Mesendoderm (in vitro differentiated cells): ENCODE measurements at places on chromosomes 16 and 17.

DNA sequence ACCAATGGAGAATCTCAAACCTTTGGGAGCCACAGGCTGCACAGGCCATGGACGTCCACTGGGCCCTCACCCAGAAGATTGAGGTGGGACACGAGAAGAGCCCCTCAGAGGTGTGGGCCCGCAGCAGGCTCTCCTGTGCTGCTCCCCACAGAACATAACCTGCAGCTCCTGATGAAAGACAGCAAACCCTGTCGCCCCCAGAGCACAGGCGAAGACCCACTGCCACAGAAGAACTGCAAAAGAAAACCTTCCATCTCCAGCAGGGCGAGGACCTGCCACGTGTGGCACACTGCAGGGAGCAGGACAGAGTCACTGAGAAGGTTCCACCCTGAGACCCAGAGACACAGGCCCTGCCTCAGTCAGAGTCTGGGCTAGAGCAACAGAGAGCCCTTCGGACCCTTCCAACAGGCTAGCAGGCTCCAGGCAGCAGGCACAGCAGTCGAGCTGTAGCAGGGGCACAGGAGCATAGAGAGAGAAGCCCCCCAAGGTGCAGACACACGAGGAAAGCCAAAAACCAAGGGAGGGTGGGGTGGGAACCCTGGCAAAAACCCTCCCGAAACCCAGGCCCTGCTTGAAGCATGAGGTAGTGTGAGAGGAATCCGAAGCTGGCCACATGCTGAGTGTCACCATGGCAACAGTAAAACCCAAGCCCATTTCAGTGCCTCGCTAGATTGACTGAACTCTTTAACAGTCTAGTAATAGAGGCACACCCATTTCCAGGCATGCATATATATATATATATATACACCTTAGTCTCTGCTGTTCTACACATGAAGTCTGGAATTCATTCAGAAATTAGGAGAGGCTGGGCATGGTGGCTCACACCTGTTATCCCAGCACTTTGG lies 60.0 kb upstream of the CHMP6 start:
- DNase-seq: peak; percentile 96

GRCh38 chr16:68902003-68902968 lies 59.0 kb downstream of the TANGO6 start:
- DNase-seq: peak; percentile 81

GRCh38 chr16:48497932-48498768 lies 111.8 kb downstream of the N4BP1 start:
- DNase-seq: no peak

GRCh38 chr17:55442953-55443683 lies 21.5 kb upstream of the MMD start:
- DNase-seq: no peak

- DNase-seq: no peak
Observed at GRCh38 chr17:81806461-81807209, 2.7 kb downstream of the GCGR start.

- no peak for DNase-seq
Observed at GRCh38 chr17:55416000-55416399, 5.6 kb downstream of the MMD start.

DNA sequence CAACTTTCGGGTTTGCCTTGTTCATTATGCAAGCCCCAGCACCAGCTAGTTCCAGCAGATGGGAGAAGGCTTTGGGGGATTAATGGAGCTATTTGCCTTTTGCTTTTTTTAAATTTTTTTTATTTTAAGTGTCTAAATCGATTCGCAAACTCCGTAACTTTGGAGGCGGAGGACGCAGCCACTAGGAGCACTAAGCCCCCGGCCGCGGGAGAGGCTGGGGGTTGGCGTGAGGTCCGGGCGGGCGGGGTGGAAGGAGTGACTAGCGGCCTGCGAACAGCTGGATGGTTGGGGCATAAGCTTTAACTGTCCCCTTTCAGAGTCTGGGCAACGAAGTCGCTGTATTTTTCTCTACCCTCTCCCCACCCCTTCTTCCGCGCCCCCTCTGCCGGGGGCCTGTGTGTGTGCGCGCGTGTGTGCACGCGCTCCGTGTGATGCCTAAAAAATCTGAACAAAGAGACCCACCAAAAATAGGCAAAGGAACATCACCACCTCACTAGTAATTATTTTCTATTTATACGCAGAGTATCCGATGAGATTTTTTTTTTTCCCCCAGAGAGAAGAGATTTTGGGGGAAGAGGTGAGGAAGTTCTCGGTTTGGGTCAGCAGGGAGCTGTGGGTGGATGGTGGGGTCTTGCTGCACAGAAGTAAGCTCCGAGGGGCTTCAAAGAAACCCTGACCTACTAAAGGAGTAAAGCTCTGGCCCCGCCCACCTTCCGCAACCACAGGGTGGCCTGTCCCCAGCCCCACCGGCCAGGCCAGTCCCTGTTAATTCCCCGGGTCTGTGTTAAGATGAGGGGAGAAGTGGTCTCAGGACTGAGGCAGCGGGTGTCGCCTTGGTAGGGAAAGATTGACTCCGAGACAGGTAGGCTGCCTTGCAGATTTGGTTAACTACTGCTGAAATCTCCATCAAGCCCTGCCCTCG lies 2.3 kb downstream of the SHISA9 start:
- DNase-seq: peak; percentile 53

- no peak for DNase-seq
Observed at GRCh38 chr17:59406808-59407381, 75.4 kb downstream of the YPEL2 start.

GRCh38 chr17:37592291-37592690 lies 16.9 kb downstream of the SYNRG start:
- DNase-seq: no peak

GRCh38 chr17:40284085-40284713 lies 3.5 kb upstream of the CDC6 start:
- DNase-seq: peak; percentile 56

- DNase-seq: no peak
Observed at GRCh38 chr16:81003610-81004460, 2.9 kb downstream of the CMC2 start.

- peak; percentile 23 for DNase-seq
Observed at GRCh38 chr16:2970563-2970962, 1.4 kb downstream of the PAQR4 start.

- no peak for DNase-seq
Observed at GRCh38 chr17:27433521-27433920, 22.7 kb upstream of the KSR1 start.

DNA sequence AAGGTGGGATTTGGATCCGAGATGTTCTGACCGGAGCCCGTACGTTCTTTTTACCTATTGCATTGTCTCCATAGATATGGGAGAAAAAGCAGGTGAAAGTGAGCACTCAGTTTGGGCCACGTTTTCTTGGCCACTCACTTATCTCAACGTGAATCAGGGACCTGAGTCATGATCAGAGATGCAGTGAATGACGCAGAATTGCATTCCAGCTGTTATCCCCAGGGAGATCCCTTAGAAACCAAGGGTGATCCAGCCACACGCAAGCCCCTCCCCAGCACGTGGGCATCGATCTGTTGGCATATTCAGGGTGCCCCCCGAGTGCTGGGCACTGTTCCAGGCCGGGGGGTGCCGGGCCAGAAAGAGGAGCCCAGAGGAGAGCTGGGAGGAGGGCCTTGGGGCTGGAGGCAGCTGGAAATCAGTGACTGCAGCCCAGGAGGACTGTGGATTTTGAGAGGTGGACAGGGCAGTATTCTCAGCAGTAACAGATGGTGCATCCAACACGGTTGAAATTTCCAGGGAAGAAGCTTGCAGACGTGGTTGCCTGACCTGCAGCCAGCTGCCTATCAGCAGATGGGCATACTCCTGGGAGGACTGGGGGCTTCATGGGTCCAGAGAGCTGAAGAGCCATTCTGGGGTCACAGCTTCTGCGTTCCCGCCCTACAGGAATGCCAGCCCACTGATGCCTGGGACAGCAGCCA lies 87.2 kb upstream of the CACNG5 start:
- DNase-seq: no peak

DNA sequence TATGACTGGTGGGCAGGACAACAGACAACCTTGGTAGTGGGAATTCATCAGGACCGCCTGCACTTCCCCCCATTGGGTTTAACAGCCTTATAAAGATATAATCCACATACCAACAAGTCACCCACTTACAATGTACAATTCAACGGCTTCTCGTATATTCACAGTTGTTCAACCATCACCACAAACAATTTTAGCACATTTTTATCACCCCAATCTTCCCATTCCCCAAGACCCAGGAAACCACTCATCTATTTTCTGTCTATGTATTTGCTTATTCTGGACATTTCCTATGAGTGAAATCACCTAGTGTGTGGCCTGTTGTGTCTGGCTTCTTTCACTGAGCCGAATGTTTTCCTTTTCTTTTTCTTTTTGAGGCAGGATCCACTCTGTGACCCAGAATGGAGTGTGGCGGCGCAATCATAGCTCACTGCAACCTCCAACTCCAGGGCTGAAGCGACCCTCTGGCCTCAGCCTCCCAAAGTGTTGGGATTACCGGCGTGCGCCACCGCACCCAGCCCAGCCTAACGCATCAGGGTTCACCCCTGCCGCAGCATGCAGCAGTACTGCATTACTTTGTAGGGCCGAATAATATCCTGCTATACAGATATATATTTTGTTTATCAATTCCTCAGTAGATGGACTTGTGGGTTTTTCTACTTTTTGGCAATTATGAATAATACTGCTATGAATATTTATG lies 10.9 kb downstream of the ANKS3 start:
- DNase-seq: no peak

DNA sequence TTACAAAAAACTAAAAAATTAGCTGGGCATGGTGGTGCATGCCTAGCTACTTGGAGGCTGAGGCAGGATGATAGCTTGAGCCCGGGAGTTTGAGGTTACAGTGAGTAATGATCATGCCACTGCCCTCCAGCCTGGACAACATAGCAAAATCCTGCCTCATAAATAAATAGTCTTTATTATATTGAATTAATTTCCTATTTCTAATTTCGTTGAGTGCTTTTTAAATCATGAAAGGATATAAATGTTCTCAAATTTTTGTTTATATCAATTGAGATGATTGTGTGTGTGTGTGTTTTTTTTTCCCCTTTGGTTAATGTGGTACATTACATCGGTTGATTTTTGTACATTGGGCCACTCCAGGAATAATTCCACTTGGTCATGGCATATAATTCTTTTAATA lies 32.0 kb upstream of the AQP8 start:
- DNase-seq: no peak

GRCh38 chr17:81057079-81057730 lies 22.3 kb downstream of the BAIAP2 start:
- peak; percentile 96 for DNase-seq

DNA sequence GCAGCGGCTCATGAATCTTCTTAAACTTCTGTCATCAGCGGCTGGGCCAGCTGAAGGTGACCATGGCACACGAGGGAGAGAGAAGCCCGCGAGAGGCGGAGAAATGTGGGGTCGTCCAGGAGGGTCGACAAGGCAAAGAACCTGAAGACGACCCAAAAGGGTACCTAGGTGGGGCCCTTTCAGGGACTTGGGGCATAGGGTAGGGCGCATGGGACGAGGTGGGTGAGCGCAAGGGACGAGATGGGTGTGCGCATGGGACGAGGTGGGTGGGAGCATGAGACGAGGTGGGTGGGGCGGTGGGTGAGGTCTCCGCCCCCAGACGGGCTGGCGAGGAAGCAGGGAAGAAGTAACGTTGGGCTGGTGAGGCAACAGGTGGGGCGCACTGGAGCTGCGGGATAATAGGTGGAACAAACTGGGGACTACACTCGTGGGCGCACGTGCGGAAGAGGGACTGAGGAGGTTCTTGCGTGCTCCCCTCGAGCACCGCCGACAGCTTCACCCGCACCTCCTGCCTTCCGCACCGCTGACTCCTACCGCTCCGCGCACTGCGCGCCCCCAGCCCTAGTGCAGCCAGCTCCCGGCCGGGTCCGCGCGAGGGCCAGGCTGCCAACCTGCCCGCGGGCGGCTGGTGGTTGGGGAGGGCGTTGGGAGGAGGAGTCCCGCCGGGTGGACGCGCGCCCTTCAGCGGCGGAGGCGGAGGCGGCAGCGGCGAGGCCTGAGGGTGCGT lies 23.2 kb upstream of the CRYM start:
- DNase-seq: peak; percentile 83

- DNase-seq: no peak
Observed at GRCh38 chr17:26782153-26782552, 511.8 kb upstream of the WSB1 start.

DNA sequence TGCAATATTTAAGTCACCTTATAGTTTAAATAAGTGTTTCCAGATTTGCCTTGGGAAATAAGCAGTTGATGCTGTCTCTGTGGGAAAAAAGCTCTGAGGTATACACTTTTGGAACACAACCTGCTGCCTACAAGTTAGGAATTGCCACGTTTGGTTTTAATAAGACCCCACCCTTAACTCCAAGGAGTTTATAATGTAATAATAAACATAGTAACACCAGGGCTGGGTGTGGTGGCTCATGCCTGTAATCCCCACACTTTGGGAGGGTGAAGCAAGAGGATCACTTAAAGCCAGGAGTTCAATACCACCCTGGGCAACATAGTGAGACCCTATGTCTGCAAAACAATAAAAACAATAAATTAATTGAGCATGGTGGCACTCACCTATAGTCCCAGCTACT lies 15.9 kb upstream of the SMG1 start:
- no peak for DNase-seq

DNA sequence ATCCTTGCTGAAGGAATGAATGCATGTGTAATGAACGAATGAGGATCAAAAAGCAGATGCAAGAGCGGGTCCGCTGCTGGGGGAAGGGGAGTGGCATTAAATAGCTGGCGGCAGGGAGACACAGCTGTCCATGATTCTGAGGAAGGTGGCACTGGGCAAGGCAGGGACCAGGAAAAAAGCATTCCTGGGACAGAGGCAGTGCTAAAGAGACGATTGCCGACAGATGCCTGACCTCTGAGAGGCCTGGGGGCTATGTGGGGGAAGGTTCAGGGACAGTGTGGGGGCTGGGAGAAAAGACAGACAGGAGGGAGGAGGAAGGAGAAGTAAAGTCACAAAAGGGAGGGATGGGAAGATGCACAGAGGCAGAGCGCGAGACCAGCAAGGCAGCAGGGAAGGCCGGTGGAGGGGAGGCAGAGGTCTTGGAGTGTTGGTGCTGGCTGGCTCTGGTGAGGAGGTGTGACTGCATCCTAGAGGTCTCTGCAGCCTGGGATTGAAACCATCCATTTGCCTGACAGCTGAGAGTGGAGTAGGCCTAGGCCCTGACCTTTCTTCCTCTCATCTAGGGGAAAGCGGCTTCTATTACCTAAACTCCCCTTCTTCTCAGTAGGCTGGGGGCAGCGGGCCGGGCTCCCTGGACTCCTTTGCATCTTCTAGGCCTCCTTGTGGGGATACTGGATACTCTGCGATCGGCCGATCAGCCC lies 109.9 kb downstream of the SDK2 start:
- no peak for DNase-seq

GRCh38 chr16:62079236-62079635 lies 43.0 kb upstream of the CDH8 start:
- DNase-seq: no peak

- DNase-seq: peak; percentile 10
Observed at GRCh38 chr17:57338257-57338914, 82.1 kb downstream of the MSI2 start.
